GM18507 (cell line): ENCODE measurements at places on chromosomes 11 and 22.

DNA sequence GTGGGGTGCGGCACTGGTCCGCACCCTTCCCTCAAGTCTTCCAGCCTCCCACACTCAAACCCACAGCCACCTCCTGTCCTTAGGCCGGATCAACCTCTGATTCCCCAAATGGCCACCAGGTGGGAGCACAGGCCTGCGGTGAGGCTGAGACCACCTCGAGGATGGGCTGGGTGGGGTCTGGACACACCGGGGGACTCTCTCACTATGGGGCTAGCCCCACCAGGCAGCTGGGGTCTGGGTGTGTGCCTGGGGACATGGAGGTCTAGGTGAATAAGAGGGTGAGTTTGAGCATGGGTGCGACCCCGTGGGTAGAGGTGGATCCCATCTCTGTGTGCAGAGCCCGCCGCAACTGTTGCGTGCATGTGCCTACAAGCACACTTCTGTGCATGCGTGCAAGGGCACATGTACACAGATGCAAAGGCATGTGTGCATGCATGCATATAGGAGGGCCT, 32.6 kb downstream of the MYO18B start:
- DNase-seq = no peak

DNA sequence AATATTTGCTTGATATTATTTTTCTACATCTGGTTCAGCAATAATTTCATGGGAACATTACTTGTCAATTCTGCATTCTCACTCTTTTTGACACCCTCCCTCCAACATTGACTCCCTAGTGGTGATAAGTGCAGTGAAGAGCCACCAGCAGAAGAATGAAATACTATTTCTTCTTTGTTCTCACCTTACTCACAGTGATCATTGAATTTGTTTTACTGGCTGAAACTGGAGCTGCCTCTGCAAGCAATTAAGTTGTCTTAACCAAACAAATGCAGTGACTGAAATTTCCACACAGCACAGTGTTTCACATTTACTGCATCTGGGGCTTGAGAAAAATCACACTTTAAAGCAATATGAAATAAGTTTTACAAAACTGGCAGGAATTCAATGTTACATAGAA, 189.8 kb downstream of the JRKL start:
- no peak for DNase-seq

GRCh38 chr11:121777056-121777455, 324.3 kb upstream of the SORL1-AS1 start:
- no peak for DNase-seq

DNA sequence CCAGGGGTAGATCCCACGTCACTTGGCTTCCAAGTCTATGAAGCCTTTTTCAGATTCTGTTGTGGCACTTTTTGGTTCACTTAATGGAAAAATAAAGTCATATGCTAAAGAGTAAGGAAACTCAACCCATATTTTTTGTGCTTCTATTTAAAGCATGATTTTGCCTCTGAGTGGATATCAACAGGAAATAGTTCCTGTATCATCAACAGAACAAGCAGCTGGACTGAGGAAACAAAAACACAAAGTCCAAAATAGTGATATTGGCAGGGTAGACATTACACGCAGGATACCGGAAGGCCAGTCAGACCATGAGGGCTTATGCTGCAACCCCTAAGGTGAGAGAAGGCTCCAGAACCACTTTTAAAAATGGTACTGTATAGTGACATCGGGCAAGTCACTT, 248.3 kb upstream of the ANO5 start:
- DNase-seq = no peak

DNA sequence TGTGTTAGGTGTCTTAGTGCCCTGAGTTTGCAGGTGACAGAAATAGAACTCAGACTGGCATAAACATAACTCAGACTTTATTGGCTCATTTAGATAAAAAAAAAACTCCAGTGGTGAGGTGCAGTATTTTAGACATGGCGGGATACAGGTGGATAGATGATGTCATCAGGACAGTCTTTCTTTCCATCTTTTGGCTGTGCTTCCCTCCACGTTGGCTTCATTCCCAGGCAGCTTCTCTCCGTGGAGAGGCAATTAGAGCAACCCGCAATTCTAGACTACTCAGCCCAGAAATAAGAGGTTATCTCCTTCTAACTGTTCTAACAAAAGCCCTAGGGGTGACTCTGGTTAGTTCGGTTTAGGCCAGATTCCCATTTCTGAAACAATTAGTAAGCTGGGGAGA, 40.5 kb downstream of the NCAM1 start:
- DNase-seq = no peak

- DNase-seq = no peak
Observed at GRCh38 chr11:78354408-78355308, 63.0 kb downstream of the GAB2 start.

DNA sequence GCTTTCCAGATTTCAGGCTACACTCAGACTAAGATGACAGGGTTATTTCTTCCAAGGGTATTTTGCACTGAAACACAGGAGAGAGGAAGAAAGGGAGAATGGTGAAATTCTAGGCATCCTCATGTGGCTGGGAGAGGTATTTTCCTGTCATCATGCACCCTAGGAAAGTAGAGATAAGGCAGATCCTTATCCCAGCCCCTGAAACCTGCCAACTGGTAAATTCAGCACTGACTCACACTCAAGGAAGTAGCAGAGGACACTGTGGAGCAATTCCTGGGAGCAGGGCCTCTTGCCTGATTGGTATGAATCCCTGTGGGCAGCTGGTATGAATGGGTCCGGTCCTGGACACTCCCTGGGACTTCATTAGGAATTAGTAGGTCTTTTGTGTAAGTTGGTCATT, 37.6 kb upstream of the SLC5A1 start:
- DNase-seq = no peak

- no peak for DNase-seq
Observed at GRCh38 chr22:42937164-42937843, 77.6 kb downstream of the PACSIN2 start.

DNA sequence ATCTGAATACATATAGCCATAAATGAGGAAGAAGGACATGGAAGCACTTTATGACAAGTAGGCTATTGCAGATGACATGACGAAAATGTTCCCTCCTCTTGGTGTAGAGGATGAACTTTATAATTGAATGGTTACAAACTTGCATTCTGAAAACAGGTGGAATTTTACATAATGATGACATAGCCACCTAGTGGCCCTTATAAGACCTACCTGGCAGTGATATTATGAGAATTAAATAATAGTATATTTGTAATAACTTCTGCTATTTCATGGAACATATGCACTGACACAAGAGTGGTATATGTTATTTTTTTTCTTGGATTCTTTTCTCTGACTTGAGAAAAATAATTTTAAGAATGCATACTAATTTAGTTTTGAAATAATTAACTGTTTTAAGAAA, 22.9 kb downstream of the TRIM22 start:
- DNase-seq = no peak

GRCh38 chr11:66958956-66959274, 732 bp upstream of the PC start:
- DNase-seq = no peak

DNA sequence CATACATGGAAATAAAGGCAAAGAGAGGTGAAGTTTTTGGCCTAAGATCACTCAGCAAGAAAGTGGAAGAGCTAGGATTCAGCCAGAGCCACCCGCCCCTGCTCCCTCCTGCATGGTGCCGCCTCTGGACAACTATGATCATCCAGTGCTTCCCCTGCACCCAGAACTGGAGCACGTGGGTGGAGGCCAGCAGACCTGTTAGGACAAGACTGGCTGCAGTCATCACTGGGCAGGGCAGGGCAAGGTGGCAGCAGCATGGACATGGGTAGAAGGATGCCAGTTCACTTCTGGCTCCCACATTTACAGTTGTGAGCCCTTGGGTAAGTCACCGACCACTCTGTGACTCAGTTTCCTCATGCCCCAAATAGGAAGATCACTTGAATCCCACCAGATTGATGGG, 131.0 kb downstream of the FBXO7 start:
- no peak for DNase-seq

DNA sequence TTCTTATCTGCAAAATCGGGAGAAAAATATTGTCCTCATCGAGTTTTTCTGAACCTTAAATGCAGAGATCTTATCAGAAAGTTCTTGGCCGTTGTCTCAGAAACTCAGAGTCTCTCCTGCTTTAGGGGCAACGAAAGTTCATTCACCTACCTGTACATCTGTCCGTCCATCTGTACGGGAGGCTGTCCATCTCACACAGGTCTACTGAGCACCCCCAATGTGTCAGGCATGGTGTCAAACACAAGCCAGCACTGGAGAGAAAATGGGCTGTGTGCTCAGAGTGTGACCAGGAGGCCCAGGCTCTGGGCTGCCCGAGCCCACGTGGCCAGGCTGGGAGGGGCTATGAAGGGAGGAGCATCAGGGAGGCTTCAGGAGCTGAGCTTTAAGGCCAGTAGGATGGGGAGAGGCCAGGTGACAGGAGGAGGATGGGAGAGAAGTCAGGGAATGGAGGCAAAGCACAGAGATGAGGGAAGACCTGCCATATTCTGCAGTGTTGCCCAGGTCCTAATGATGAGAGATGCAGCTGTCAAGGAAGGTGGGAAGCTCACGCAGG, 62.4 kb upstream of the MYEOV start:
- DNase-seq = no peak

DNA sequence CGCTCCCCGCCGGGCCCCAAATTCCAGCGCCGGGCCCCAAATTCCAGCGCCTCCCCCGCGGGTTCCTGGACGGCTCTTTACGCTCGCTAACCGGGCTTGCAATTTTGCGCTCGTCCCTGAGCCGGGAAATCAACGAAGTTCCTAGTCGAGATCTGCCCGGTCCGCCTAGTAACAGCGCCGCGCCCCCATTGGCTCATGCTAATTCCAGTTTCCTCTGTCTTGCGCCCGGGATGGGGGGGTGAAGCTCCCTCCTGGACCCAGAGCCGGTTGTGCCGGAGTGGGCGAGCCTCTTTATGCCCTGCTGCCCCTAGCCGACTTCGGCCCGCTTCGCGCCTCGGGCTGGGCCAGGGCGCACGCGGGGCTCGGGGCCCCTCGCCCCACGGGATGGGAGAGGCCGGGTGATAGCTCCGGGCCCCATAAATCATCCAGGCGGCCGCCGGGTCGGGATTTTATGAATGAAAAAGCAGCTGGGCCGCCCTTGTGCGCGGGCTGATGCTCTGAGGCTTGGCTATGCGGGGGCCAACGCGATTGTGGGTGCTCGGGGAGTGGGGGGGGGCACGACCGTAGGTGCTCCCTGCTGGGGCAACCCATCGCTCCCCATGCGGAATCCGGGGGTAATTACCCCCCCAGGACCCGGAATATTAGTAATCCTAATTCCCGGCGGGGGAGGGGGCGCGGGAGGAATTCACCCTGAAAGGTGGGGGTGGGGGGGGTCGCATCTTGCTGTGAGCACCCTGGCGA, 1.8 kb upstream of the CCND1 start:
- DNase-seq = peak; percentile 40

GRCh38 chr22:24925586-24926427, 20.7 kb downstream of the LHFPL7 start:
- DNase-seq = no peak

GRCh38 chr11:109130910-109131309, 291.1 kb upstream of the C11orf87 start:
- DNase-seq = no peak

DNA sequence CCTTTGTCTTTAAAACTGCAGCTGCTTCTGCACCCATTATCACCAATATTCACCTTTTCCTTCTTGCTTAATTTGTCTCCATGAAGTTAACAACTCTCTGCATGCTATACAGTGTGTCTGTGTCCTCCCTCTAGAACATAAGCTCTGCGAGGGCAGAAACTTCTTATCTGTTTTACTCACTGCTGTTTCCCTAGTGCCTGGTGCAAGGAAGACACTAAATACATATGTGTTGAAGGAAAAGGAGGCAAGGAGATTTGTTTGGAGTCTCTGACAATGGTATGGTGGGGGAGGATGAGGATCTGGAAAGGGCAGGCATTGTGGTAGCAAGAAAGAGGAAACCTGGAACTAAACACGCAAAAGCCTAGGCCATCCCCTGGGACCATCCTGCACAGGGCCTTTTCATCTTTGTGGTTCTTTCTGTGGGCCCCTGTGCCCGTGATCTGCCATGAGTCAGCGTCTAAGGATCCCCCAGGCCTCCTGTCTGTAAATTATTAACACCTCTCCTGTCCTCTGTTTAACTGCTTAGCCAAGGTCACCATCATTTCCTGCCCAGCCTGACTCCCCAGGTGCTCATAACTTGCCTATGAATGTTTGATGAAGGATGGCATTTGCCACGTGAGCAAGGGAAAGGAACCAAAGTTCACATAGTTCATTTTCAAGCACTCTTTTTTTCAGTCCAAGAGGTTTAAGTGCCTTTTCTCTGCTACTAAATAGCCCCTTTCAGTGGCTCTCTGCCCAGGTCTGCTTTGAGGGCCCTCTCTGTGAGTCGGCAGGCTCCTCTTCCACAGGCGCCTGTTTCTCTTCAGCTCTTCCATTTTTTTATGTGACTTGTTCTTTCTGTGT, 131.1 kb downstream of the RASSF10 start:
- DNase-seq = peak; percentile 46

DNA sequence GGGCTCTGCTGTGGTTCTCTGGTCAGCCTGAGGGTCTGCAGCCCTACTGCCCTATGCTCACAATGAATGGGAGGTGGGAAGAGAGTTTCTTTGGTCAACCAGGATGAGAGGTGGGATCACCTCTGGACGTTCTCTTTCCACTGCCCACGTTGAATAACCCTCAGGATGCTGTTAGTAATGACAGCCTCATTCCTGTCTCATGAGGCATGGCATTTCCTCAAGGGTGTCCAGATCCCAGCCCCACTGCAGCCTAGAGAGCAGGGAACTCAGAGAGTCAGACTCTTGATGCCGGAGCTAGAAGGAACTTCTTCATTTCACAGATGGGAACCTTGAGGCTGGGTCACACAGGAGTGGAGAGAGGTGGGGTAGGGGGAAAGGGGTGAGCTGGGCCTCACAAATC, 196.0 kb downstream of the CEP164 start:
- no peak for DNase-seq
